AG08395 (cell line): ENCODE measurements at places on chromosomes 2 and 18.
A peak's percentile ranks its signal among the peaks of the same experiment; 100 is the strongest.

- DNase-seq: no peak
Observed at GRCh38 chr2:26196683-26197418, 24.0 kb downstream of the GAREM2 start.

DNA sequence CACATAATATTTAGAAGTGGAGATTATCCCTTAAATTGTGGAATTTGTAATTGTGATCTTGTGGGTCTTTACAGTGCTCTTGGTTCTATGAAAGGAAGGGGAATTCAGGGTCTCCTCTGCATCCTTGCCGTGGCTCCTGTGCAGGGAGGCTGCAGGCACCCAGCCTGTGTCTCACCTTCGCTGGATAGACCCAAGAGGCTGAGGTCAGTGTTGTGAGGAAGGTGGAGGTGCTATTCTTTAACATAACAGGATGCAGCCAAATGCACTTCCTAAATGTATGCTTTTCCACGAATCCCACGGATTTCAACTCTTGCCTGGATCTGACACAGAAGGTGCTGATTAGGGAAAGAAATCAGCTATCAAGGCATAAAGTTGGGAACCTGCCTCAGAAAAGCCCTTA lies 69.5 kb downstream of the TMEM18 start:
- no peak for DNase-seq

GRCh38 chr2:156792242-156792840 lies 356.2 kb downstream of the GPD2 start:
- DNase-seq: no peak

DNA sequence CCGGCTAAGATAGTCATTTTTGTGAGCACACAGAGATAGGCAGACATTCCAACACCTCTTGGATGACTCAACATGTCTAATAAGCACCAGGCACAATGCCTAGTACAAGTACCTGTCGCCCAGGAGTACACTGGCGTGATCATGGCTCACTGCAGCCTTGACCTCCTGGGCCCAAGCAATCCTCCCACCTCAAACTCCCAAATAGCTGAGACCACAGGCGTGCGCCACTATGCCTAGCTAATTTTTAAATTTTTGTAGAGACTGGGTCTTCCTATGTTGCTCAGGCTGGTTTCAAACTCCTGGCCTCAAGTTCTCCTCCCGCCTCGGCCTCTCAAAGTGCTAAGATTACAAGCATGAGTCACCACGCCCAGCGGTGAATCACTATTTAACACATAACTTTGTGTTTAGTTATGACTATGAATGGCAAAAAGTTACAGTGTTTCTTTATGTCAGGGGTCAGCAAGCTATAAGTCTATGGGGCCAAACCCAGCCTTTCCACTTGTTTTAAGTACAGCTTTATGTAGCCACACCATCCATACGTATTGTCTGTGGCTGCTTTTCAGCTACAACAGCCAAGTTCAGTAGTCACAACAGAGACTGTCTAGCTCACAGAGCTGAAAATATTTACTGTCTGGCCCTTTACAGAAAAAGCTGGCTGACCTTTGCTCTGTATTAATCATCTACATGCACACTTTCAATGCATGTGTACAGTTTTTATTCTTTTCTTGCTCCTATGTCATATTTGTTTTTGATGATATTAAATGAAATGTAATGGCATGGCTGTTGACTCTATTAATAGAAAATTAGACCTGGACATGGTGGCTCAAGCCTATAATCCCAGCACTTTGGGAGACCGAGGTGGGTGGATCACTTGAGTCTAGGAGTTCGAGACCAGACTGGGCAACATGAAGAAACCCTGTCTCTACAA lies 18.7 kb downstream of the ORC2 start:
- peak; percentile 30 for DNase-seq

- no peak for DNase-seq
Observed at GRCh38 chr2:240965905-240966456, 32.4 kb upstream of the SNED1 start.
